ENCODE measurements at places on chromosomes 13 and 19.

DNA sequence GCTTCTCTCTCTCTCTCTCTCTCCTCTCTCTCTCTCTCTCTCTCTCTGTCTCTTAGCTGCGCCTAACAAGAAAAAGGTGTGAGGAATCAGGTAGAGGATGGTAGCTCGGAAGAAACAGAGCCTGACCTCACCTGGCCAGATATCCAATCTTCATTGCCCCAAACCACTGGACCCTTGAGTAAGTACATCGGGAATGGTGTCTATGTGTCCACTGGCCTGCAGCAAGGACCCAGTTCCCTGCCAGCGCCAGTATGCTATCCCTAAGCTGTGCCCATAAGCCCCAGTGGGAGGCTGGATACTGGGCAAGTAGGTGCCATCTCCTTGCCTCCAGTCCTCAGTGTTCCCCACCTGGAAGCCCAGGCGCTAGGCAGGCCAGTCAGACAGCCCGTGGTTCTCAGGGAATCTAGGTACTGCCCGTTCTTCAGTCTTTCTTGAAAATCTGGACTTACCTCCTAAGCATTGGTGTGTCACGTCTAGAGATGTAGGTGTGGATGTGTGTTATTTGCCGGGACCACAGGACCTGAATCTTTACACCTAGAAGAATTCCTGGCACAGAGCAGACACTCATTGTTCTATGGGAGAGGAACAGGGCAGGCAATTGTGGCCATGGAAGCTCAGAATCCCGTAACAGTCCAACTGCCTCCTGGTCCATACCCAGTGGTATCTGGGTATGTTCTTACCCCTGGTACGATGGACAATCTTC is 7.3 kb downstream of the URAD start:
- no peak for DNase-seq
- H3K27ac ChIP-seq: no peak overlapping the region
- H3K36me3 ChIP-seq: no peaks in the 10 kb centered on the region
- no peak overlapping the region for H3K4me3 ChIP-seq

DNA sequence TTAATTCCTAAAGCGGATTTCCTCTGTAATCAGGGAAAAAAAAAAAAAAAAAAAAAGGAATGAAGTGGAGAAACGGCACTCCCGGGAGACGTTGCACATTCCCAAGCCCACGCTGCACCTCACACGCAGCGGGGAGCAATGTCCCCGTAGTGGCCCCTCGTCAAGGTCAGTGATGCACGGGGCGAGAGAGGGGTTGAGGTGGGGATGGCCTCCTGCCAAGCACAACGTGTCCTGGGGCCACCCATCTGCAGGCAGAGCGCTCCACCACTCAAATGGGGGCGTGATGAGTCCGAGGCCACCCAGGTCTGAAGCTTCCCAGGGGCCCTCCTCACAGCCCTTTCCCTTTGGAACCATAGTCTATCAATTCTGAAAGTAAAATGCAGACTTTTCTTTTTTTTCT is 15.1 kb downstream of the PLK5 start:
- no peak overlapping the region for H3K27ac ChIP-seq
- H3K27me3 ChIP-seq: no peaks in the 10 kb centered on the region
- no peak for DNase-seq
- H3K36me3 ChIP-seq: no peaks in the 10 kb centered on the region

GRCh38 chr19:18775586-18776287 is 15.4 kb downstream of the COMP start:
- no peaks in the 10 kb centered on the region for H3K36me3 ChIP-seq
- H3K27me3 ChIP-seq: no peaks in the 10 kb centered on the region
- no peak overlapping the region for H3K27ac ChIP-seq
- no peak for DNase-seq
- no peaks in the 10 kb centered on the region for H3K4me1 ChIP-seq
- H3K4me3 ChIP-seq: no peak overlapping the region

DNA sequence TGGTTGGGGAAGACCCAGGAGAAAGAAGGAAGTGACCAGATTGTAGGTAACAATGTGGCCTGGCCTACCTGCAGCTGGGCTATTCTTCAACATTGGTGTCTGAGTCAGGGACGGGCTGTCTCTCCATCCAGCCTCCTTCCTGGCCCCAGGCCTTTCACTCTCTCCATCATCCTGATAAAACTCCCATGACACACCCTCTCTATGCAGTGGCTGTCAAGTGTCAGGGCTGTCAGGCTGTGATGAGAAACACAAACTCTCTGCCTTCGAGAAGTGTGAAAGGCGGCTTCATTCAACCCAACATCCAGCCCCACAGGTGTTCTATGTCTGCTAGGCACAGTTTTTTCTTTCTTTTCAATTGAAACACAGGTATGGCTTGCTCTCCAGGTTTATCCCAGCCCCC is 153.3 kb upstream of the VSTM2B start:
- H3K36me3 ChIP-seq: no peaks in the 10 kb centered on the region
- H3K4me1 ChIP-seq: no peaks in the 10 kb centered on the region
- no peak for DNase-seq
- no peaks in the 10 kb centered on the region for H3K27me3 ChIP-seq

- peaks cover 12% of the 10 kb centered on the region for H3K36me3 ChIP-seq
- no peak overlapping the region for H3K27ac ChIP-seq
- H3K4me3 ChIP-seq: no peak overlapping the region
- DNase-seq: no peak
These were observed 57.3 kb downstream of the ZC3H13 start for GRCh38 chr13:45995245-45995644.

- H3K27ac ChIP-seq: no peak overlapping the region
- no peaks in the 10 kb centered on the region for H3K27me3 ChIP-seq
- H3K36me3 ChIP-seq: peaks cover 27% of the 10 kb centered on the region
- no peaks in the 10 kb centered on the region for H3K4me1 ChIP-seq
These were observed 48.8 kb downstream of the SLC7A1 start for GRCh38 chr13:29546662-29547061.

DNA sequence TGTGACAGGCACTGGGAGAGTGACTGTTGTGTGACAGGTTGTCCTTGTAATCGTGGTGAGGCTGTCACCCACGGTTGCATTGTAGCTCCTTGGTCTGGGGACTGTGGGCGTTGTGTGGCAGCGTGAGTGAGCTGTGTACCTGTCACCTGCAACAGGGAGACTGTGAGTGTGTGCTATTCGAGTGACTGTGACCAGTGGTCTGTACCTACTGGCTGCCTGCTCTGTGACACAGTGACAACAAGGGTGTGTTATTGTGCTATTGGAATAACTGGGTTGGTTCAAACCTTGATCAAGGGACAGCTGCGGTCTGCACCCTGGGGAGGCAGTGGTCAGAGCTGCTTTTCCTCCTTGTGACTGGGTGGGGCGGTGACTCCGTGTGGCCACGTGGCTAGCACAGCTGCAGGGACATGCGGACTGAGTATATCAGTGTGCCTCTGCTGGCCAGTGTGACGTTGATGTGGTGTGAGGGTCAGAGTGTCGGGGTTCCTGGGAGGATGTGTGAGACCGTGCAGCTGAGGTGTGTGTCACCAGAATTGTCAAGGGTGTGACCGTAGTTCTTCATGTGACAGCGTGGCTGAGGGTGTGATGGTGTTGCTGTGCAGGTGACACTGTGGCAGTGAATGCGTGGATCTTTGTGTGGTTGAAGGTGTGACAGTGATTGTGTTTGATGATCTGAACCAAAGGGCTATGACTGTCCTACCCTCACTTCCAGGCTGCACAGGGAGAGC is 10.1 kb upstream of the NFIX start:
- no peaks in the 10 kb centered on the region for H3K27me3 ChIP-seq
- DNase-seq: no peak
- H3K4me3 ChIP-seq: no peak overlapping the region
- H3K4me1 ChIP-seq: peaks cover 18% of the 10 kb centered on the region
- H3K27ac ChIP-seq: no peak overlapping the region

DNA sequence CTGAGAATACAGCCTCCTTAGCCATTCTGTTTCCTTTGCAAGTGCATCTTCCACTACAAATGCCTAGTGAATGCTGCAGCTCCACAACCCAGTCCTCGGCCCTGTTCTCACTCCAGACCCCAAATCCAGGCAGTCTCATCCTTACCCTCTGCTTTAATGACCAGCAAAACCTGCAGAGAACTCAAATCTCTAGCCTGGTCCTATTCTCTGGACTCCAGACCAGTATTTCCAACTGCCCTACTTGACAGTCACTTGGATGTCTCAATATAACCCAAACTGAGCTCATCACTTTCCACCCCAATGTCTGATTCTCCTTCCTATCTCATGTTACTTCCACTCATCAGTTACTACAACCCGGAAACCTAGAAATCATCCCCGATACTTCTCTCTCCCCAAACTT is 2.6 kb upstream of the EBPL start:
- no peaks in the 10 kb centered on the region for H3K36me3 ChIP-seq
- H3K27me3 ChIP-seq: no peaks in the 10 kb centered on the region
- H3K4me1 ChIP-seq: peaks cover 19% of the 10 kb centered on the region

GRCh38 chr13:114089751-114090400 is 42.5 kb downstream of the RASA3 start:
- peaks cover 4% of the 10 kb centered on the region for H3K36me3 ChIP-seq
- DNase-seq: no peak
- no peaks in the 10 kb centered on the region for H3K27me3 ChIP-seq

- H3K36me3 ChIP-seq: peaks cover 43% of the 10 kb centered on the region
- H3K4me1 ChIP-seq: no peaks in the 10 kb centered on the region
- no peak overlapping the region for H3K27ac ChIP-seq
- no peak overlapping the region for H3K4me3 ChIP-seq
- DNase-seq: no peak
These were observed 67.0 kb upstream of the SLC15A1 start for GRCh38 chr13:98819382-98820010.

DNA sequence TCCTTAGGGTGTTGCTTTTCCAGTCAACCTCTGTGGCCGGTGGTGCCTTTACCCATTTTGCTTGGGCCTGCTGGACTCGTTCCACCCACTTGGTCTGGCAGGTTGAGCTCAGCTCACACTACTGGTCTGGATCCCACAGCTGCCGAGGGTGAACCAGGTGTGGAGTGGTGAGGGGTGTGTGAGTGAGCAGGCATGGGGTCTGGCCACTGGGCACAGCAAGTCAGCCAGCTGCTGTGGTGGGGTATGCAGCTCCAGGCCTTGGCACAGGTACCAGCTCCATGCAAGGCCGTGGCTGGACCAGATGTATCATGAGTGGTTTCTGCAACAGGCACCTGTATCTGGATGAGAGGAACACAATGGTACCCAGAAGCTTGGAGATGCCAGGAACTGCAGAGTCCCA is 277.6 kb upstream of the KLHL1 start:
- no peaks in the 10 kb centered on the region for H3K27me3 ChIP-seq
- H3K27ac ChIP-seq: no peak overlapping the region
- no peak overlapping the region for H3K4me3 ChIP-seq
- H3K4me1 ChIP-seq: no peaks in the 10 kb centered on the region
- DNase-seq: no peak

DNA sequence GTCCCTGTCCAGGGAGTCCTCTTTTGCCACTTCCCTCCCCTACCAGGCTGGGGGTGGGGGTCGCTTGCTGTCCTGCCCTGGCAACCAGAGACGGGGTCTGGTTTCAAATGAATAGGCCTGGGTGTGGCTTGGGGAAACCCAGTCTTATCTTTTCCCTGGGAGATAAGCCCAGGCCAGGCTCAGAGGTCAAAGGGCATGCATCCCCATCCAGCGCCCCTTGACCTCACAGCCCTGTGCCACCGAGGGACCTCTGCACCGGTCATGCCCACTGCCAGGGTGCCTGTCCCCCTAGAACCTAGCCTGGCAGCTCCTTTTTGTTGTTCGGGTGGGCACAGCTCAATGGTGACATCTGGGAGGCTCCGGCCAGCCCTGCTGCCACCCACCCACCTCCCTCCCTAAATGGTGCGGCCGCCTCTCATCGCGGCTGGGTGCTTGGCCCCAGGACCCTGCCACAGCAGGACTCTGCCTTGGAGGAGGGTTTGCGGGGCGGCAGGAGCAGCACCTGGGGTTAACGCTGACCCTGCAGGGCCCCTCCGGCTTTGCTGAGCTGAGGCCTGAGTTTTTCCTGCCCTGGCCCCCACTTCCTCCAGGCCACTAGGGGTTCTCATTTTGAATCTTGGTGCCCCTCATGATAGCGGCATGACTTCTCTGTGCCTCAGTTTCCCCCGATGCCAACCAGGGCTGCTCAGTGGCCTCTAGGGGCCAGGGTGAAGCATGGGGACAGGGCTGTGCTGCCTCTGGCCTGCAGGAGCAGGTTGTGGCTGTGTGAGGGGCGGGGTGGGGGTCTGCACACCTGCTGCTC is 2.9 kb upstream of the CERS1 start:
- H3K36me3 ChIP-seq: peaks cover 9% of the 10 kb centered on the region
- no peak overlapping the region for H3K4me3 ChIP-seq
- H3K27ac ChIP-seq: no peak overlapping the region
- no peaks in the 10 kb centered on the region for H3K27me3 ChIP-seq
- peaks cover 7% of the 10 kb centered on the region for H3K4me1 ChIP-seq
- DNase-seq: peak; percentile 33

- no peak overlapping the region for H3K4me3 ChIP-seq
- H3K27ac ChIP-seq: no peak overlapping the region
- no peaks in the 10 kb centered on the region for H3K36me3 ChIP-seq
- no peak for DNase-seq
- H3K4me1 ChIP-seq: no peaks in the 10 kb centered on the region
These were observed 81.4 kb upstream of the PCDH8 start for GRCh38 chr13:52929846-52930245.

- no peak overlapping the region for H3K27ac ChIP-seq
- H3K27me3 ChIP-seq: no peaks in the 10 kb centered on the region
- DNase-seq: no peak
- H3K4me3 ChIP-seq: no peak overlapping the region
- H3K36me3 ChIP-seq: no peaks in the 10 kb centered on the region
These were observed 30.4 kb upstream of the HMGB1 start for GRCh38 chr13:30496147-30496546.

DNA sequence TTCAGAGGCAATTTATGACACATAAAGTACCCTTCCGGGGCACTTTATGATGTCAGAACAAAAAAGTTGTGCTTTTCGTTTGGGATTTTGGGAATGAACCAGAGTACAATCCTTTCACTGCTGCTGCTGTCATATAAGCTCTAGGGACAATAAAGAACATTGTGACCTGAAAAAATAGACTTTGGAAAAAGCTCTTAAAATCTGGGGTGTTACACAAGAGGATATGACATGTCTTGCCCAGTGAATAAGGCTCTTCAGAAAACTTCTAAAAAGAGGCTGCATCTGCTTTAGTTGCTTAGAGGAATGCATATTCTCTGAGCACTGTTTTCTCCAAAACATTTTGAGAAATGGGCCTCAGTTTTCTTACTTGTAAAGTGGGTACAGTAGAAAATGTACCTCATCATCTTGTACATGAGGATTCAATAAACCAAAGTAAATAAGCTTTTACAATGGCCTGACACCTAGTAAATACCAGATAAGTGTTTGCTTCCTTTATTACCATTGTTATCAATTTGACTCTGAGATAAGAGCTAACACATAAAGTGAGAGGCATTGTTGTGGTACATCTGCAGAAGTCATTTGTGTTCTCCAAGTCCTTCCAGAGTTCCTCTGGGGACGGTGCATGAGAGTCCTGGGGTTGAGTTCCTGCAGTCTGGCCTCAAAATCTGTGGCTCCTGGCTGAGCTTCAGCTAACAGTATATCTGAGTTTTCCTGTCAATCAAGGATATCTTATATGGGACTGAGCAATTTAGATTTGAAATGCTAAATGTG is 67.4 kb upstream of the EDNRB start:
- no peak overlapping the region for H3K27ac ChIP-seq
- no peaks in the 10 kb centered on the region for H3K27me3 ChIP-seq
- DNase-seq: no peak
- H3K4me1 ChIP-seq: no peaks in the 10 kb centered on the region
- H3K36me3 ChIP-seq: no peaks in the 10 kb centered on the region

GRCh38 chr19:46886546-46887239 is 25.9 kb downstream of the ARHGAP35 start:
- no peak for DNase-seq
- H3K27ac ChIP-seq: no peak overlapping the region
- no peaks in the 10 kb centered on the region for H3K36me3 ChIP-seq
- H3K27me3 ChIP-seq: no peaks in the 10 kb centered on the region
- peaks cover 32% of the 10 kb centered on the region for H3K4me1 ChIP-seq

- peaks cover 14% of the 10 kb centered on the region for H3K4me1 ChIP-seq
- no peaks in the 10 kb centered on the region for H3K27me3 ChIP-seq
- no peaks in the 10 kb centered on the region for H3K36me3 ChIP-seq
- H3K4me3 ChIP-seq: peak overlapping the region; percentile 77
- DNase-seq: no peak
These were observed 666 bp upstream of the ZNF320 start for GRCh38 chr19:52898101-52898500.
